ENCODE measurements at places on chromosomes 11 and 22.

- no peak for DNase-seq
These were observed 101.8 kb downstream of the DDX10 start for GRCh38 chr11:108766596-108767173.

DNA sequence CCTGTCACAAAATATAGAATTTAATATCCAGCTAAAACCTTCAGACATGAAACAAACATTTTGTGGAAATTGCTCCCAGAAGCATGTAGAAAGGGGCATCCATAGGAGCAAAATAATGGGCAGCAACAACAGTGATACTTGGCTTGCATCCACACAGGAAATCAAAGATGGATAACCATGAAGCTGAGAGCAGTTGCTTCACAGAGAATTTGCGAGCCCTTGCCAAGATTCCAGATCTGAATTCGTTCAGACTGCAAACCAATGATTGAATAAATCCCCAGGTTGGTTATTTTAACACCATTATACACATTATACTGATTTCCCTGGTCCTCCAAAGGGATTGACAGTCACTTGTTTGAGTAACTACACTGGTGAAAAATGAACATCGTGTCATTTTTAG, 15.6 kb upstream of the OR51L1 start:
- no peak for DNase-seq

DNA sequence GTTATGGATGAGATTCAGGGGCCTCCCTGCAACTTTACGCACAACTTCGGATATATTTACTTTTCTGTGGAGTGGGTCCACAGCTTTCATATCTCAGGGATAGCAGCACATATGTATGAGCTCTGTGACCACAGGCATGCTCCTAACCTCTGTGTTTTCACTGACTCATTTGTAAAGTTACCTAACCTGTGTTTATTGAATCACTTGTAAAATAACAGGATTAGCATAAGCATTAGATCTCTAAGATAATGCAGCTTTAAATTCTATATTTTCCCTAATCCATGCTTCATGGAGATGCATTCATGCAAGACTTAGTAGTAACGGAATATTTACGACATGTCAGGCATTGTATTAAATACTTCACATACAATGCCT, 47.9 kb upstream of the DDI1 start:
- DNase-seq: no peak

GRCh38 chr11:41040474-41040873, 419.0 kb downstream of the LRRC4C start:
- DNase-seq: no peak

- no peak for DNase-seq
These were observed 12.4 kb downstream of the PICK1 start for GRCh38 chr22:38069372-38070249.

- no peak for DNase-seq
These were observed 14.9 kb upstream of the NAV2 start for GRCh38 chr11:19697721-19698121.

- DNase-seq: no peak
These were observed 40.2 kb downstream of the DDX10 start for GRCh38 chr11:108705061-108705460.

DNA sequence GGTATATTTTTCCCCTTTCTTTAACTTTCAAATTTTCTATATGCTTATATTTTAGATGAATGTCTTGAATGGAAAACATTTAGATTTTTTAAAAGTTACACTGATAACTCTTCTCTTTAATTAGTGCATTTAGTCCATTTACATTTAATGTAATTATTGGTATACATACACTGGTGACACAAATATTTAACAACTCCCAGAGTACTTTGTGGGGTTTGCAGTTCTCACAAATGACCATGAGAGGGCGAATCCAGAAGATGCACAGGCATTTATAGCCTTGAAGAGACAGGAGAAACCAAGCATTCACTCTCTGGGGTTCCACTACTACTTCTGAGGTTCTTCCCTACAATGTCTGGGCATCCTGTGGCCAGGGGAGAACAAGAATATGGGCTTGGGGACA, 125.1 kb downstream of the TIMP3 start:
- DNase-seq: no peak

- no peak for DNase-seq
These were observed 14.9 kb downstream of the CLMP start for GRCh38 chr11:123180166-123180565.

DNA sequence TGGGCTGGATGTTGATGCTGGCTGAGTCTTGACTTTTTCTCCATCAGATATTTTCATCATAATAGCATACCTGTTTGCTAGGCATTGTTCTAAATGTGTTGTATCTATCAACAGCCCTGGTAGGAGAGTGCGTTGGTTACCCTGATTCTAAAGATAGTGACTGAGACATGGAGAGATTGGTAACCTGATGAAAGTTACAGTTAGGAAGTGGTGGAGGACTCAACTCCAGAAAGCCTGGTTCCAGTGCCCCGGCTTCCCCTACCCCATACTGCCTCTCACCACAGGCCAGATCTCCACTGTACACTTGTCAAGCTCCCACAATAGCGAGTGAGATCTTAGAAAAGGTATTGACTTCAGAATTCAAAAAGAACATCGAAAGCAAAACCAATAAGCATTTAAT, 22.8 kb upstream of the RELT start:
- DNase-seq: no peak

- no peak for DNase-seq
These were observed 25.2 kb downstream of the IGSF9B start for GRCh38 chr11:133931449-133932060.

DNA sequence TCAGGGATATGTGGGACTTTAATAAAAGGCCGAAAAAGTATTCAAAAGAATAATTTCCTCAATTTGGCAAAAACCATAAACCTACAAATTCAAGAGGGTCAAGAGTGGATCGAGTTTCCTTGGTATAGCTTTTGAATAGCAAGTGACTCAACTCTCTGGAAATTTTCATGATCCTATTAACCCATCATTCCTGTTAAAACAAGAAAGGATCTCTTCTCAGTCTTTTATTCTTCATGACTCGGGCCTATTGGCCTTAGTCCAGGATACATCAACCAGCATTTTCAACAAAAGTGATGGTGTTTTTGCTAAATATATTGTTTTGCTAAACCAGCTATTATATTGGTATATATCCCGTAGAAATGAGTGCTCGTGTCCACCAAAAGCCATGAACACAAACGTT, 110.3 kb downstream of the ATXN10 start:
- DNase-seq: no peak

- DNase-seq: no peak
These were observed 52.6 kb upstream of the EMID1 start for GRCh38 chr22:29152954-29153719.

DNA sequence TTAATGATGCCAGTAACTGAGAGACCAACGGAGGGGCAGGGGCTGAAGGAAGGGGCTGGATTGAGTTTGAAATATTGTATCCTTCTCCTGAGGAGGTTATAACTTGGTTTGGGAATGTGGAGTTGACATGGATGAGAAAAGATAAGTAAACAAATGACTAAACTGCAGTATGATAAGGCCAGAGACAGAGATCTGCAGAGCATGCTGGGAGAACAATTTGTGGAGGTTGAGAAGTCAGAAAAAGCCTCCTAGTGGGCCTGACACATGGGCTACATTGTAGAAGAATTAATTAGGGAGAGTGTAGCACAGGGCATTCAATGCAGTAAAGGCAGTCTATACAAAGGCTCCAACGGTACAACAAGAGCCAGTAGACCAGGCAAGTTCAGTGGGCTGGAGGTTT, 55.9 kb downstream of the SPON1 start:
- DNase-seq: no peak

DNA sequence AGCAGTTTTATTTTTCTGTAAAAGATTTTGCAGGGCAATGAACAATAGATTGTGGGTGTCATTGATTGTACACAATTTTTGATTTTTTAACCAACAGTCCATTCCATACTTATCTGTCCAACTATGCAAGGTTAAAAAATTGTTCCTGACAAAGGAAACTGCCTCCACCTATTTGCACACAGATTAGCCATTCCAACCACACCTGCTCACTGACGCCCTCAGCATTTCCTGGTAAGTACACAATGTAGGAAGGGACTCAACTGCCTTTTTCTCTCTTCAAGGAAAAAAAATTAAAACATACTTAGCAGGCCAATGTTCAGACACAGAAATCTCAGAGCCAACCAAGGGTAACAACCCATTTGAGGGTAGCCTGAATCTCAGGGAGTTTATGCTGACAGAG, 4.3 kb upstream of the FUT4 start:
- DNase-seq: no peak

DNA sequence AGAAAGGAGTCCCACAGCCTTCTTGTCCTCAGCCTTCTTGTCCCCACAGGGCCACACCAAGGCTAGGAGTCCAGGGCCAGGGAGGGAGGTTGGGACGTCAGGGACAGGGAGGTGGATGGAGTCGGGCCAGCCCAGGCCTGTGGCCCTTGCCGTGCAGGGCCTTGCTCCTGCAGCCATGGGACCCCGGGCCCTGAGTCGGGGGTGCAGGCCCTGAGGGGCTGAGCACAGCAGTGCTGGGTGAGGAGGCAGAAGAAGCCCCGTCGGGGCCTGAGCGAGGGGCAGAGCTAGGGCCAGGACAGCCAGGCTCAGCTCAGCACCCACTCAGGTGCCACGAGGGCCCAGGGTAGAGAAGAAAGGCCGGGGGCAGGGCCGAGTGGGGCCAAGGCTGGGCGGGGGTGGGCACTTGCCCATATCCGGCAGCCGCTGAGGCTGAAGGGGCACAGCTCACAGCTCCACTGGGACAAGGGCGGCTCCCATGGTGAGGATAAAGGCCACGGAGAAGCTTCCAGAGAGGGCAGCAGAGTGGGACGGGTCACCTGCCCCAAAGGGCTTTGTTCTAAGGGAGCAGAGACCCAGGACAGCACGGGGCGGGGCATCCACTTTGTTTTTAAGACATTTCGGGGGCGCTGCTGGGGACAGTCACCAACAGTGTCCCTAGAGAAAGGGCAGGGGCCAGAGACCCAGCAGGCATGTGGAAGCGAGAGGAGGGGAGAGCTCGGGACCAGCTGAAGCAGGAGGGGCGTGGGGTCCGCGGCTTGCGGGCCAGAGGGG, 3.6 kb downstream of the MLC1 start:
- DNase-seq: no peak

DNA sequence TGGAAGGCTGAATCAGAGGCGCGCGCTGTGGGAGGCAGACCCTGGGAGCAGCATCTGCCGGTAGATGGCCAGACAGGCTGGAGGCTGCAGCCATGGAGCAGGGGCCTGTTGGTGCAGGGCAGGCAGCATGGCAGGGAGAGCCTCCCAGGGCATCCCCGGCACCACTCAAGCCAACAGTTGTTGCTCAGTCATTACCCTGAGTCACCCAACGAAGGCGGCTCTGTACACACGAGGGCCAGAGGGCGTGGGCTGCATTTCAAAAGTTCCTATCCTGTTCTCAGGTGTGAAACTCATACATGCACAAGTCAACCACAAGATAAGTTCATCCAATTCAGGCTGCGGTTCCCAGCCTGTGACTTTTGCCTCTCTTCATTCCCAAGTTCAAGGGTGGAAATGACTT, 2.6 kb downstream of the ANO1 start:
- DNase-seq: no peak

DNA sequence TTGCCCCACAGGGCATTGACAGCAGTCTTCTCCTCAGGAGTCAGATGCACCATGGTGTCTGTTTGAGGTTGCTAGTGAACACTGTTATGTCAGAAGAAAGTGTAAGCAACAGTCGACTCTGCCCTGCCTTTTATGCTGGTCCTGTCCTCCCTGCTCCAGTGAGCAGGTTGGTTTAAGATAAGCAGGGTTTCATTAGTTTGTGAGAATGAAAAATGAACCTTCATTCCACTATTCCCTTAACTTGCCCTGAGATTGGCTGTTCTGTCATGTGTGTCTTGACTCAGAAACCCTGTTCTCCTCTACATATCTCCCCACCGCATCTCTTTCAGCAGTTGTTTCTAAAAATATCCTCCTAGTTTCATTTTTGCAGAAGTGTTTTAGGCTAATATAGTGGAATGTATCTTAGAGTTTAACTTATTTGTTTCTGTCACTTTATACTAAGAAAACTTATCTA, at the start of gene HBD:
TSS of gene HBD (minus strand) at position 103 of the 454 bp plus-strand sequence. CDS start at position 53, 50 bp downstream.
- DNase-seq: no peak

DNA sequence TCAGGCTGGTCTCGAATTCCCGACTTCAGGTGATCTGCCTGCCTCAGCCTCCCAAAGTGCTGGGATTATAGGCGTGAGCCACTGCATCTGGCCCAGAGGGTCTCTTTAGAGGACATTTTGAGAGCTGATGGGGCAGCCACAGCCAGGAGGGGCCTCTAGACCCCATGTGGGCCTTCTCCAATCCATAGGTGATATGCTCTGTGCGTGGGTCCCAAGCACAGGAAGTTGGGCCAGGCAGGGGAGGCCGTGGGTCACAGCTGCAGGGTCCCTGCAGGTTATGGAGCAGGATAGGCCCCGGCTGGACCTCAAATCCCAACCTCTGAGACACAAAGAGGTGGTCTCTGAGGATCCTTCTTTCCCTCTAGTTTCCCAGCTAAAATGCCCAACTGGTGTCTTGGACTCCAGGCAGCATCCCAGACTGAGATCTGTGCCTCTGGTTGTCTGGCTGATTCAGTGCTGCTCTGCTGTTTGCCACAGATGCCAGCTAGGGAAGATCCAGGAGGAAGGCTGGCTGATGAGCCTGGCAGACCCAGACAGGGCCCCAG, 1.5 kb downstream of the LRRC75B start:
- DNase-seq: no peak

DNA sequence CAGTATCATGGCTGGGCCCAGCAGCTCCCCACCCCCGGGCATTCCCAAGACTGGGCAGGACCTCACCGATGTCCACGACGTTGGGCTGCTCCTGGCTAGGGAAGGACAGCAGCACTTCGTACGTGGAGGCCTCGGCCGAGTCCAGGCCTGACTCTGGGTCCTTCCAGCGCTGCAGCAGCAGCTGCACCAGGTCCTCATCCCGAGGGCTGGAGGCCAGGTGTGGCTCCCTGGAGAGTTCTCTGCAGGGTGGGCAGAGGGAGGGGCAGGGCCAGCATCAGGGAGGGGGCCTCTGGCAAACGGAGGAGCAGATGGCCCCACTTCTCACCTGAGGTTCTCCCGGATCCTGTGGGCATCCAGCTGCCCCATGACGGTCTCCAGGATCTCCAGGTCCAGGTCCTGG, 341 bp downstream of the NAALADL1 start:
- no peak for DNase-seq

Measured in cortex of kidney (tissue), 1 donor.